ENCODE measurements at places on chromosomes 3 and 15.

GRCh38 chr15:68526784-68527183 lies 52.0 kb upstream of the CORO2B start:
- DNase-seq: no peak

DNA sequence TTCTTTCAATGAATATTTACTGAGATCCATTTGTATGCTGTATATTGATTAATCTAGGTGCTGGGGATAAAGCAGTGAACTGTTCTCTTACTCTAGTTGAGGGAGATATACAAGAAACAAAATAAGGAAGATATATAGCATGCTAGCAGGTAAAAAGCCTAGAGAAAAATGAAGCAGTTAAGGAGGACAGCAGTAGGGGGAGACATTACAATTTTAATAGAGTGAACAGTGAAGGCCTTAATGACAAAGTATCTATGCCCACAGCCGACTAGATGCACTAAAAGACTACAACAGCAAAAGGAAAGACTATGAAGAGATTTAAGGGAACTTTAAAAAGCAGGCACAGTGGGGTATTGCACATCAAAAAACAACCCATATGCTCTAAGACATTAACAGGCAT lies 81.4 kb downstream of the XRN1 start:
- no peak for DNase-seq

GRCh38 chr3:33035596-33035995 lies 61.4 kb downstream of the GLB1 start:
- DNase-seq: peak; percentile 70

DNA sequence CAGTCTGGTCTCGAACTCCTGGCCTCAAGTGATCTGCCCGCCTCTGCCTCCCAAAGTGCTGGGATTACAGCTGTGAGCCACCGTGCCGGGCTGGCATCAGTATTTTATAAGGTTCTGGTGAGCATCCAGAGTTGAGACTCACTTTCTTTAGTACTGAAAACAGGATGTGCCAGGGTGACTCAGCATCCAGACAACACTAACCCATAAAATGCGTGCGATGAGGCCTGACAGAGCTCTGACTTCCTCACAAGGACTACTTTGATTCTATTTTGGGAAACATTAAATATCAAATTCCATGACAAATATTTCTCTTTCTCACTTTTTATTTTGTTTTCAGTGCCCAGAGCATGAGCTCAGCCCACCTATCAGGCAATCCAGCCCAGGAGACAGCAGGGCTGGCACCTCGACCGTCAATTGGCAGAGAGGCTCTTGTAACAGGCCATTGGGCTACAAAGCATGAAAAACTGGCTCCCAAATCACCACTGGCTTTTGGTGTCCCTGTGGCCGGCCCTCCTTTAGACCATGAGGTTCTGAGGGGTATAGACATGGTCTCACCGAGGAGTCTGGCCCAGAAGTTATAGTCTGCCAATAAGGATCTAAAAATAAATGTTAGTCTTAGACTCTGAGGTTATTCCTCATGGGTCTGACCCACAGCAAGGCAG lies 75.0 kb downstream of the FEM1B start:
- peak; percentile 97 for DNase-seq

- peak; percentile 70 for DNase-seq
Observed at GRCh38 chr3:59774634-59775033, 724.8 kb upstream of the CFAP20DC start.

DNA sequence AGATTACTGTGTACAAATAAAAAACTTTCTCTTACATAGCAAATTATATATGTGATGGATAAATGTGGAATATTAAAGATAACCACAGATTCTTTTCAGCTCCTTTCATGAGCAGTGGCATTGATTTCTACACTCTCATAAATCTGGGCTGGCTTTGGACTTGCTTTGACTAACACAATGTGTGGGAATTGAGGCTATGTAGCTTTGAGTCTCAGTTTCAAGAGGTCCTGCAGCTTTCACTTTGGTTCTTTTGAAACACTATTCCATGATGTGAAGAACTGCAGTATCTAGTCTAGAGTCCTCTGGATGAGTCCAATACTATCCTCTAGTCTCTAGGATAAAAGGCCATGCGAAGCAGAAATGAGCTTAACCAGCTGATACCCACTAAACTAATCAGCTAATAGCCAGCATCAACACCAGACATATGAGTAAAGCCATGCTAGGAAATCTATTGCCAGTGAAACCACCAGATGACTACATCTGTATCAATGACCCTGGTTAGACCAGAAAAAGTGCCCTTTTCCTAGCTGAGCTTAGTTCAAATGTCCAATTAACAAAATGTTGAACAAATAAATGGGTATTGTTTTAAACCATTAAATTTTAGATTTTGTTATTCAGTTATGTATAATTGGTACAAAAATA lies 274.9 kb upstream of the ZPLD1 start:
- DNase-seq: no peak

- no peak for DNase-seq
Observed at GRCh38 chr3:56691165-56692000, 8.3 kb upstream of the TASOR start.

DNA sequence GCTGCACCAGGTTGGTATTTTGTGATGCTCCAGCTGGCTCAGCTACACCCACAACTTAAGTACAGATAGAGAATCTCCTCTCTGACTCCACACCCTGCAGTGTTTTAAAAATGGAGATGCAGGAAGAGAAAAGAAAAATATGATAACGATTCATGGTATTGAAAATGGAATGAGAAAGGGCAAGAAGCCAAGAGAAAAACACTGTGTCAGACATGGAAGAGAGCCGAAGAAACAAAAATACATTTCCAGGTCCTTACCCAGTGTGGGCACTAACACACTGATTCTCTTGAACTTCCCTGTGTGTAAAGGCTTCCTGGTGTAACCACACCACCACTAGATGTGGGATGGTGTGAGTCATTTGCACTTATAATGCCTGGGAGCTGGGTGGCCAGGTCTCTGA lies 93.1 kb downstream of the GMPS start:
- peak; percentile 49 for DNase-seq

DNA sequence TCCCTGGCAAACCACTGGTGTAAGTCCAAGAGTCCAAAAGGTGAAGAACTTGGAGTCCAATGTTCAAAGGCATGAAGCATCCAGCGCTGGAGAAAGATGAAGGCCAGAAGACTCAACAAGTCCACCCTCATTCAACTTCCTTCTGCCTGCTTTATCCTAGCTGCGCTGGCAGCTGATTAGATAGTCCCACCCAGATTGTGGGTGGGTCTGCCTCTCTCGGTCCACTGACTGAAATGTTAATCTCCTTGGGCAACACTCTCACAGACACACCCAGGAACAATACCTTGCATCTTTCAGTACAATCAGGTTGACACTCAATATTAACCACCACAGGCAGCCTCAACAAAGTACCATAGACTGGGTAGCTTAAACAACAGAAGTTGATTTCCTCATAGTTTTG lies 245.9 kb upstream of the IGF1R start:
- no peak for DNase-seq

DNA sequence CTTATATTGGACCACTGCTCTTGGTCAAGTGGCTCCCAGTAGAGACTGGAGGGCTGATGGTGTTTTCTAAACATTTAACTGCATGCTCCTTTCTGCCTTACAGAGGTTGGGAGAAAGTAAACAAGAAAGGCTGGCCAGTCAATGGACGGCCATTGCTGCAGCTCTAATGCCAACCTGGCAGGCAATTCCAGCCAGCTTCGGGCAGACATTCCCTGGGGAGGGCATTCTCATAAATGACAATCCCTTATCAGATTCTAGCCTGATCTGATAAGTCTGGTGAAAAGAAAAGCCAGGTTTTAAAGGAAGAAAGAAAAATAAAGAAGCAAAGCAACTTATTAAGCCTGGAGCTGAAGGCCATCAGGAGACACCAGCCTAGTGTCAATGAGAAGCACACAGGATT lies 60.7 kb downstream of the FRMD4B start:
- no peak for DNase-seq

DNA sequence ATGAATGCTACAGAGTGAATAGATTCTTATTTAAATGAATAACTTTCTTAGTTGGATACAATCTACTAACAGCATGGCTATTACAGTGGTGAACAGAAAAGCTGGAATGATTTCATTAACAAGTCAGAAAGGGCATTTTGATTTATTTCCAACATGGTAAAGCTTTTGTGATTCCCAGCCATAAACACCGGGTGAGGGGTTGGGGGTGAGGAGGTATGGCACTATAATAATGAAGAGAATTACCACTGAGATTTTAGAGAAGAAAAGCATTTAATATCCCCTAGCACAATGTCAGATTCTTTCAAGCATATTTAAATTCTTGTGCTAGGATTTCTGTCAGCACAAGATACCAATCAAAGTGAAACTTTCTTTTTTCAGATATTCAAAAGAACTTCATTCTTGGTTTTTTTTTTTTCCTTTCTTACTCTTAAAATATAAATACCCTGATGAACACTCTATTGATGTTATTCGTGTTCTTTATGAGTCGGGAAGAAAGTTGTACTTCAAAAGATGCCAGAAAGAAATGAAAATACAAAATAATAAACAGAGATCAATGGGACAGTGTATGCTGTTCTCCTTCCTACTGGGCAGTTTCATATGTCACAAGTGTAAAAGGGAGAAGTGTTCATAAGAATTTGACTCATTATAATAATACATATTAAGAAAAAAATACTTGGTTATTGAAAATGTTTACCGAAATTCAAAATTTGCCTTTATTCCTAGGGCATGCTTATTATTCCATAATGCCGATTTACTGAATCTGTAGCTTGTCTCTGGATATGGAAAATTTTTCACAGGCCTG lies 522.8 kb downstream of the CADM2 start:
- DNase-seq: no peak

GRCh38 chr3:173733029-173733652 lies 335.6 kb downstream of the NLGN1 start:
- DNase-seq: no peak

- peak; percentile 79 for DNase-seq
Observed at GRCh38 chr3:49132437-49133225, at the start of gene LAMB2. Gene LAMB2 (minus strand): TSS chr3:49133050. CDS start chr3:49132867, 183 bp downstream.

- no peak for DNase-seq
Observed at GRCh38 chr3:10465161-10465560, 40.2 kb downstream of the ATP2B2 start.

GRCh38 chr3:141849056-141849815 lies 27.2 kb upstream of the ATP1B3 start:
- no peak for DNase-seq

- no peak for DNase-seq
Observed at GRCh38 chr15:78878356-78878755, 5.7 kb downstream of the MORF4L1 start.

DNA sequence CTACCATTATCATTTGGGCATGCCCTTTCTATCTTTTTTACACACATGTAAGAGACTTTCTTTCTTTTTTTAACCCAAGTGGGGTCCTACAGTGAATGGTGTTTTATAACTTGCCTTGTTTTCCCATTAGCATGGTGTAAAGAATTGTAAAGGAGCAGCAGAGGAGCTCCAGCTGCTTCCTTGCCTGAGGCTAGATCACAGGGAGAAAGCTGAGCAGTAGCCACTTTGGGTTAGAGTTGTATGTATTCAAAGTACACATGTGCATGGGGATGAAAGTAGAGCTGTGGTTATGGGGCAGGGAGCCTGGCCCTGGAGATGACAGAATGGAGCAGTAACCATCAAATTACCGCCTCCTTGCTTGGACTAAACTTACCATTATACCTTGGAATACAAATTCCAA lies 231.1 kb upstream of the PDZRN3 start:
- no peak for DNase-seq

DNA sequence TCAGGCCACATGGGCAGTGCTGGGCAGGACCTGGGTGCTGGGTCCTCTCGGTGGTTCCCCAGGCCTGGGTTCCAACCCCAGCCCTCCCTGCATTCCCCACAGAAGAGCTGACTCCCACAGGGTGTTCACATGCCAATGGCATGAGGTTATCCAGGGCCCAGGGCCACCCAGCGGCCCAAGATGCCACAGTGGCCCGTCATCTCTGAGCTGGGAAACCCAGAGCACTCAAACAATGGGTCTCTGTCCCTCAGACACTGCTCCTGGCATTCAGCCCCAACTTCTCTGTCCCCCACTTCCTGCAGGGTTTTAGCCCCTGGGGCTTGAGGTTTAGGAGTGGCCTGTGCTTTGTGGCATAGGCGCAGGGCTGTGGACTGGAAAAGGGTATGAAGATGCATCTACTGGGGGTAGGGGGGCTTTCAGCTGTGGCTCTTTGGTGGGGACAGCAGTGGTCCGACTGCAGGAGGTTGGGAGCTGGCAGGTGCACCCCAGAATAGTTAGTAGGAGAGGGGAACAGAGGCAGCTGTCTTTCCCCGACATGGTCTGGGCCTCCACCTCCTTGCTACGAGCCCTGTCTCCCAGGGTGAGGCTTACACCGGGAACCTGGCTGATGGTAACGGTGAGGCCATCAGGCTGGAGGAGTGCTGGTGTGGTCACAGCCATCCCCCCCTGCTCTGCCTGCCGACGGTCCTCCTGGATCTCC lies 1.7 kb downstream of the CCDC9B start:
- peak; percentile 96 for DNase-seq

DNA sequence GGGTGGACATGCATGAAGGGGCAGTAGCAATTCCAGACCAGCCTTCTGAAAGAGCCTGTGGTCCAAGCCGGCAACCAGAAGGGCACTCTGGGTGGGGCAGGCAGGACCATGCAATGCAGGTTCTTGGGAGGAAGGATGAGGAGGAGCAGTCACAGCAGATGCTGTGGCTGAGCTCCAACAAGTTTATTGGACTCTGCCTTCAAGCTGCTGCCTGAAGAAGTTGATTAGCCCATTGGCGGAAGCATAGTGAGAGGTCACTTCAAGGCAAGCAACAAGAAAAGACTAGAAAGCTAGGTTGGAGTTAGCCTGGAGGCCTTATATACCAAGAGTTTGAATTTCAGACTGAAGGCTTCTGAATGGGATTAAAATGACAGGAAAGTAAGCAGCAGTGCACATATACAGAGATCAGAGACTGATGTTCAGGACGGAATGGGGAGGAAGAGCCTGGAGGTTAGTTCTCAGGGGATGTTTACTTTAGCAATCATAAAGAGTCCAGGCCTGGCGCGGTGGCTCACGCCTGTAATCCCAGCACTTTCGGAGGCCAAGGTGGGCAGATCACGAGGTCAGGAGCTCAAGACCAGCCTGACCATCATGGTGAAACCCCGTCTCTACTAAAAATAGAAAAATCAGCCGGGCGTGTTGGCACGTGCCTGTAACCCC lies 39.9 kb downstream of the SFMBT1 start:
- DNase-seq: no peak

- no peak for DNase-seq
Observed at GRCh38 chr15:95520511-95520910, 810.0 kb upstream of the NR2F2 start.

GRCh38 chr3:17544632-17545031 lies 197.8 kb downstream of the TBC1D5 start:
- no peak for DNase-seq

DNA sequence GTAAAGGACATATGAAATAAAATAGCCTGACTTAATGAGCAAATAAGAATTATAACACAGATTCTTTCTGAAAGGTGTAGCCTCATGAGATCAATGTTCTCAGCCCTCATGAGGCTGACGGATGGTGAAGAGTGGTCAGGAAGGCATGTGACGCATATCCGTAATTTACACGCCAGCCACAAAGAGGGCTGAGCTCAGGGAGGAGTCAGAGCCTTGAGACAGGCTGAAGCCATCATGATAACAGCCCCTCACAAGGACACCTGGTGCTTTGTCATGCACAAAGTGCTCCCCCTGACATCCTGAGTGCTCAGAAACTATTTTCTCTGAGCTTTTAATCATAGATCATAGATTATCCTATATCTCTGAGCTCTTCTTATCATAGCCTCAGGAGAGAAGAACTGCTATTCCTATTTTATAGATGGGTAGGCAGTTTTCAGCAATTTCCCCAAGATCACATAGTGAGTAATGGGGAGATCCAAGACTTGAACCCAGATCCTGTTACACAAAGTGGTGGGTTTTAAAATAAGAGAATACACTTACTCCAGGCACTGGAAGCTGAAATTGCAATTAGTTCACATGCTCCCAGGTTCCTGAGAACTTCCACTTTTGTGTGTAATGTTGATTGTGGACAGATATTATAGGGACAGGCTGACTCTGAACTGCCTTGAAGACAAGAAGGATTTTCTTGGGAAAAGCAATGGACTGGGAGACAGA lies 267.1 kb downstream of the RPLP1 start:
- no peak for DNase-seq
